ENCODE measurements at places on chromosomes 3 and 15.
A peak's percentile ranks its signal among the peaks of the same experiment; 100 is the strongest.

GRCh38 chr15:80289528-80290495 is 37.8 kb upstream of the CTXND1 start:
- no peak for DNase-seq

DNA sequence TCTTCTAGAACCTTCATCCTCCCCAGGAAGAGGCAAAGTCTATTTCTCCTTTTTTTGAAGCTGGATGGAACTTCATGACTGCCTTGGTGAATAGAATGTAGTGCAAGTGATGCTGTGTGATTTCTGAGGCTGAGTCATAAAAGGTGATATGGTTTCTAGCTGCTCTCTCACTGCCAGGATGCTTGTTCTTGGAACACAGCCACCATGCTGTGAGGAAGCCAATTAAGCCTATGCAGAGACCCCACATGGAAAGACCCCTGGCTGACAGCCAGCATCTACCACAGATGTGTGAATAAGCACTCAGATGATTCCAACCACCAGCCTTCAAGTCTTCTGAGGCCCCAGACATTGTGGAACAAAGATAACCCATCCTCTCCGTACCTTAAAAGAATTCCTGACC is 57.0 kb downstream of the ISL2 start:
- peak; percentile 73 for DNase-seq

DNA sequence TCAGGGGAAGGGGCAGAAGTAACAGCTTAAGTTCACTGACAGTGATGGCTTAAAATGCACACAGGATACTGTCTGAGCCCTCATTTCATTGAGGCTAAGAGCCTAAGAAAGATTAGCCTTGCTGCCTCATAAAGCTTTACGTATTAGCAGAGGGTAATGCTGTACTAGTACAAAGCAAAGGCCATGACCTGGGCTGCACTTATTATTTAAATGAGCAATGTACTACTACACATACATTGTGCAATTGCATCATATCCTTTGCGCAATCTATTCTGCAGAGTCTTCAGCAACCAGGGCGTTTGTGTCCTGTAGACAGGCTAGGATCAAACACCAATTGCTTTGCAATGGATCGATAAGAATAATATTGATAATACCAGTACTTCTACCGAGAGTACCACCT is 221.8 kb downstream of the TPRG1 start:
- no peak for DNase-seq

- DNase-seq = no peak
These were observed 67.4 kb upstream of the RPL35A start for GRCh38 chr3:197882586-197882985.

GRCh38 chr15:89672221-89673164 is 6.7 kb downstream of the PLIN1 start:
- DNase-seq = no peak

GRCh38 chr3:104878395-104878794 is 488.3 kb upstream of the ALCAM start:
- DNase-seq = no peak

GRCh38 chr3:184949251-184949965 is 137.4 kb downstream of the VPS8 start:
- DNase-seq = no peak

- DNase-seq = no peak
These were observed 27.3 kb upstream of the XIRP1 start for GRCh38 chr3:39219702-39220101.

All from NCI-H1092 (cell line).